ENCODE measurements at places on chromosomes 11 and 22.

DNA sequence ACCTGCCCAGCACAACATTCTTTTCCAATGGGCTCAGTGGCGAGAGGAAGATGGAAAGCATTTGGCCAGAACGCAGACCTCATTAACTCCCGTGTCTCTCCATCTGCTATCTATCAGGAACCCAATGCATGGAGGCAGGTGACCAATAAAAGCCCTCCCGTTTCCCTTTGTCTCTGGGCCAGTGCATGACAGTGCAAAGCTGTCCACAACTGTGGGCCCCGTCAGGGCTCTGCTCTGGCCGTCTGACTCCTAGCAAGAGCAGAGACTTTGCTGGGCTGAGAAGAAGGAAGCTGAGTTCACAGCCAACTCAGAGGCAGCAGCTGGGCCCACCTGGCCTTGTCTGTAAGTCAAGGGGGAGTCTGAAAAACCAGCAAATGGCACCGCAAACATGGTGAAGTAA lies 177.8 kb downstream of the TENM4 start:
- DNase-seq = peak; percentile 26

GRCh38 chr11:105230586-105230985 lies 91.0 kb upstream of the CARD18 start:
- DNase-seq = peak; percentile 24

DNA sequence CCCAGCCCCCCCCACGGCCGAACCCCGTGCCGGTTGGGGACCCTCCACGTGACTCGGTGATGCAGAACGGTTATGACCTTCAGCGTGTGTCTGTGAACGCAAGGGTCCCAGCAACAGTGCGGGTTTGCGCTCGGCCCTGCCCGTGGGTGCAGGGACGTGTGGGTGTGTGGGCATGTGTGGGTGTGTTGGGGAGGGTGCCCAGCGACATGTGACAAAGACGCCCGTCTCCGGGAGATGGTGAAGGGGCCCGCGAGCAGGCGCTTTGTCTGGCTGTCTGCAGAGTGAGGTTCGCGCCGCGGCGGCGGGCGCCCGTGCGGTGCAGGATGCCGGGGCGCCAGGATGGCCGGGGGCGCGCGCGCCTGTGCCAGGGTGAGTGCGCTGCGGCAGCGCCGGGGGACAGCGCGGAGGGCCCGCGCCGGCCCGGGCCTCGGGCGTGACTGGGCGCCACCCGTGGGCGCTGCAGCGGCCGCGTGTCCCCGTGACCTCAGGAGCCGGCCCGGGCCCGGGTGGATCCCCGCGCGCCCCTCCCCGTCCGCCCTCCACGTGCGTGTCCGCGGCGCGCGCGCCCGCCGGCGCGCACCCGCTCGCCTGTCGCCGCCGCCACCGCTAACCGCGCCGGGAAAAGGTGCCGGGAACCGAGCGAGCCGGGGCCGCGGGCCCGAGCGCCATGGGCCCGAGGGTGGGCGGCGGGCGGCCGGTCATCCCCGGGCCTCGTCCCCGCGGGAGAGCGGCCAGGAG lies at the start of gene LRFN4:
TSS of gene LRFN4 (plus strand) at position 569 of the 738 bp plus-strand sequence. CDS start 681 bp downstream, outside the sequence.
- no peak for DNase-seq

GRCh38 chr11:33931067-33931466 lies 39.2 kb upstream of the LMO2 start:
- DNase-seq = no peak

GRCh38 chr11:35963911-35964310 lies 20.0 kb downstream of the LDLRAD3 start:
- no peak for DNase-seq

DNA sequence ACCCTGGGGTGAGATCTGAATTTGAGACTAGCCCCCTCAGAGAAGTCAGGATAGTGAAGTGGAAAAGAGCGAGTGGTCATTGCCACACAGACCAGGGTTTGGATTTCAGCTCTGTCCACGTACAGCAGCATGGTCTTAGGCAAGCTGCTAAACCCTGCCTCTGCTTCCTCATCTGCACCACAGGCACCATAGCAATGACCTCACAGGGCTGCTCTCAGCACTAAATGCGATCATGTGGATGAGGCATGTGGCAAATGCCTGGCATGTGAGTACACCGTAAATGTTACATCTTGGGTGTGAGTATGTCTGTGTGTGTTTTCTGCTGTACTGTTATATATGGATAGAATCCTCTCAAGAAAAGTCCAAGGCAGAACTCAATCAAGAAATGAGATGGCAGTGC lies 15.8 kb downstream of the NAV2 start:
- DNase-seq = peak; percentile 37

- no peak for DNase-seq
These were observed 68.4 kb downstream of the ELFN2 start for GRCh38 chr22:37358917-37359316.

DNA sequence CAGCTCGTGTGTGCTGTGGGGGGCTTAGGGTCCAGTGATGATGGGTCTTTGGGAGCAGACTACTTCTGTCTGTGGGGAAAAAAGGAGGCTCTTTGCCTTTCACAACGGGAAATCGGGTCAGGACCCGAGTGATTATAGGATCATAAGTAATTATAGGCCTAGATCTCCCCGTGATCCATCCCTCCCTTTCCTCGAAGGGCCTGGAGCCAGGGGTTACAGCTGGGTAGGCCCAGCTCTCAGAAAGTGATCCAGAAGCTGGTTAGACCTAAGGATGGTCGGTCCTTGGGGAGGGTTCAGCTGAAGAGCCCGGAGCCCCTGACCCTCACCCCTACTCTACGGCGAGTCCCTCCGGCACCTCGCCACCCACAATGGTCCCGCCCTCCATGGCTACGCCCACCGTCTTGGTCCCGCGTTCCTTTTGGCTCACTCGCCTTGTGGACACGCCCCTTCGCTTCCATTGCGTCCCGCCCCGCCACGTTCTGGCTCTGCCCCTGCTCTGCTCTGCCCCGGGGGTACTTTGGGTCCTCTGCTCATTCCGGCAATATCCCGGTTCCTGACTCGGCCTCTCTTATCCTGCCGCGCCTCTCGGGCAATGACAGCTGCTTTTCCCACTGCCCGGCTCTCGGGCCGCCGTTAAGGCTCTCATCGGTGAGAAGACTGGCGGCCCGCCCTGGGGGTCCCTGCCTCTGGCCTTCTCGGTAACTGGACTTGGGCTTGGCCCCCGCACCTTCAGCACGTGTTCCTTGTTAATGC lies 5.0 kb downstream of the IGSF22 start:
- DNase-seq = peak; percentile 80

DNA sequence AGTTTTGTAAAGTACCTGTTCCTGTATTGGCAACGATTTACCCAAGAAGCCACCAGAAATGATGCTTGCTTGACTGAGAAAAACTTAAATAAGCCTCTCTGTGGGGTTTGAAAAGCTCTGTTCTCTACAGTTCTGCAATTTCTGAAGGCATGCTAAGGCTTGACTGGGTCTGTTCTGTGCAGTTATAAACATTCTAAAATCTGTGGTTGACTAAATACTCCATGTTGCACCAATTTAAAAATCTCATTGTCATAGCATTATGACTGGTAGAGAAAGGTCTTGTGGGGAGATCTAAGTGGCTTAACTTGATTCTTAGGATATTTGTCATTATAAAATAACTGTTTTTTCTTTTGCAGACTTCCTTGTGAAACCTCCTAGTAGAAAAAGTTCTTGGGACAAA lies 73.7 kb downstream of the MTMR3 start:
- DNase-seq = no peak

GRCh38 chr22:44019846-44020245 lies 4.3 kb upstream of the PARVB start:
- no peak for DNase-seq

- DNase-seq = no peak
These were observed 4.0 kb upstream of the OR56A3 start for GRCh38 chr11:5937868-5938602.

GRCh38 chr11:88435415-88435814 lies 97.9 kb upstream of the CTSC start:
- no peak for DNase-seq

DNA sequence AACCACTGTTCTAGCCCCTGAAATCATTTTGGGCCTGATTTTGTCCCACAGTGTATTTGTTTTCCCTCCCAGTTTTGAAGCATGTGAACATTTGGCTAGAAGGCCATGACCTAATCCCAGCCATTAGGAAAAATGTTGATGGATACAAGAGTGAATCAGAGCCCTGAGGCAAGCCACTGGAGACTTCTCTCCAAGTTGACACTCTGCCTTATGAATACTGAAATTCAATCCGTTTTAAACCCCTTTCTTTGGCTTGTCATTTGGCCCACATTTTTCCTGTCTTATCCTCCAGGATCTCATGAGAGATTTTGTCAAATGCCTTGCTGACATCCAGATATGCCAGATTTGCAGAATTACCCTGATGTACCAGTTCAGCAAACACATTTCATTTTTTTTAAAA lies 158.8 kb downstream of the FAT3 start:
- DNase-seq = peak; percentile 53

DNA sequence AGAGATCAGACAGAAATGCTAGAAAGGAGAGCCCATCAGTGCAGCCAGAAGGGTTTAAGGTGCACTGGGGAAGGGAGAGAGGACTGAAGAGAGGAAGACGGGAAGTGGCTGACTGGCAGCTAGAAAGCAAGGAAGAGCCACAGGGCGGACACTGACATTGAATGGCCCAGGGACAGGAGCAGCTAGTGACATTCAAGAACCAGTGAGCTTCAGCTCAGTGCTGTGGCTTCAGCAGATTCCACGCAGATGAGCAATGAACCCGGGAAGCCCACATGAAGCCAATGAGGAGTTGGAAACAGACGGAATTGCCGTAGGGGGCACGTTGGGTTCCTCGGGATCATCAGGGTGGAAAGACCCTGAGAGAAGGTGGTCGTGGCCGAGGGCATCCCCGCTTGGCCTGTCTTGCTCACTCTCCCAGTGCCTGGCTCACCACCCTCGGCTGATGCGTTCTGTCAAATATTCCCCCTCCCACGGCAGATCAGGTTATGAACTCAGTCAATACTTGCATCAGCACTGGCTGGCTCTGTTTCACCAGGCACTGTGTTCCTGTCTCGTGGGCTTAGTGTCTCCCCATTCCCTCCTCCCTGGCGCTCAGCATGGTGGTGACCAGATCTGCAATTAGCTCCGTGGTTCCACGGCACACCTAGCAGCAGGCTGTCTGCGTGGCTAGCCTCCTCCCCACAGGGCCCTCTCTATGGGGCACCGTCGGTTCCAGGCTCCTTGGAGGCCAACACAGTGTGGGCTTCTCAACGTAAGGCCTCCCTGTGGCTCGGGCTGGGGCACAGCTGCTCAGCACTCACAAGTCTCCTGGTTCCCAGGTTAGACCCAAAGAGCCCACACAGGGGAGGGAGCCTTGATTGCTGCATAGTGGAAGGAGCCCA lies 145.5 kb downstream of the TRIM29 start:
- DNase-seq = no peak

DNA sequence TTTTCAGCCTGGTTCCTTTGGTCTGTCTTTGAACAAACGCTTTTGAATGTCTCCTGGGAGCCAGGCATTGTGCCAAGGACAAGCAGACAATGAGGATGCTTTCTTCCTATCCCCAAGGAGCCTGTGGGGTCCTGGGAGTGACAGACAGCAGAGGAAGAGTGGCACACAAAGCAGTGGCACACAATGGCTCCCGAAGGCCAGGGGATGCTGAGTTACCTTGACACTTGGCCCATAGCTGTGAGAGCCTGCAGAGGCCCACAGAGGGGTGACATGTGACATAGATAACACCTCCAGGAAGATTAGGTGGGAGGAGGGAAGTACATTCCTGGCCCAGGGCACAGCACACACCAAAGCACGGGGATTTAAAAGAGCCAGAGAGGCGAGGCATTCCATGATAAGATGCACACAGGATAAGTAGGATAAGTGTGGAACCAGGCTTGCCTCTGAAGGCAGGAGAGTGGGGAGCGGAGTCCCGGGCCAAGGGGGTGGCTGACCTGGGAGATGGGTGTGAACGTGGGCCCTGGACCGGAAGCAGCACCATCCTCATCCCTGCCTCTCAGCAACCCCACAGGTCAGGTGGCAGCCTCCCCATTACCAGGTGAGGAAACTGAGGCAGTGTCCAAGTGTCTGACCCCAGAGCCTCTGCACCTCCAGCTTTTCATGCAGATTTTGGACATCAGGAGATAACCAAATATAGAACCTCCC lies 6.3 kb downstream of the UPB1 start:
- DNase-seq = no peak

- no peak for DNase-seq
These were observed 36.7 kb downstream of the SMC1B start for GRCh38 chr22:45376703-45377102.

- DNase-seq = no peak
These were observed 35.3 kb upstream of the GNB1L start for GRCh38 chr22:19889951-19890350.

DNA sequence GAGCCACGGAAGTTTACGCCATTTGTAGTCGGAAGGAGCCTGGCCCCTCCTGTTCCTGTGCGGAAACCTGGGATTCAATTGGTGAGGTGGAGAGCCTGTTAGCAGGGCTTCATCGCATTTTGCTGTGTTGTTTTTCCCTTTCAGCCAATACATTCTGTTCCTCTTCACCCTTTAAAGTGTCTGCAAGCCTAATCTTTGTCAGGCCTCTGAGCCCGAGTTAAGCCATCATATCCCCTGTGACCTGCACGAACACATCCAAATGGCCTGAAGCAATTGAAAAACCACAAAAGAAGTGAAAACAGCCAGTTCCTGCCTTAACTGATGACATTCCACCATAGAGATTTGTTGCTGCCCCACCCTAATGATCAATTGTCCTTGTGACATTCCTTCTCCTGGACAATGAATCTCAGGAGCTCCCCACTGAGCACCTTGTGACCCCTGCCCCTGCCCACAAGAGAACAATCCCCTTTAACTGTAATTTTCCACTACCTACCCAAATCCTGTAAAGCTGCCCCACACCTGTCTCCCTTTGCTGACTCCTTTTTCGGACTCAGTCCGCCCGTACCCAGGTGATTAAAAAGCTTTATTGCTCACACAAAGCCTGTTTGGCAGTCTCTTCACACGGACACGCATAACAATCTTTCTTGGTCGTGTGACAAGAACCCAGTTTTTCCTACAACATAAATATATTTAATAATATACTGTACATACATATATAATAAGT lies 37.1 kb upstream of the MMP12 start:
- no peak for DNase-seq

DNA sequence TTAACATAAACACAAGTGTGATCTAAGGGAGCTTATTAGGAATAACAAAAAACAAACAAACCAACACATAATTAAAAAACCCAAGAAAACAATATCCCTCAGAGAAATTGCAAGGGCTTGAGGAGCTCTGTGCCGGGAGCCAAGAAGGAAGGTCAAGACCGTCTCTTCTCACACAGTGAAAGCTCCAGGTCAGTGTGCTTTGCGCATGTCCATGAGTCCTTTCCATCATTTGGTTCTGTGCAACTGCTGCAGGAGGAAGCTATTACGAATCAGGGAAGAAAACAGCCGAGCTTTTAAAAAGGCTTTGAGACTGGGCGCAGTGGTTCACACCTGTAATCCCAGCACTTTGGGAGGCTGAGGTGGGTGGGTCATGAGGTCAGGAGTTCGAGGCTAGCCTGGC lies 4.6 kb downstream of the KRTAP5-8 start:
- DNase-seq = no peak

Data from astrocyte of the hippocampus (primary cell).